ENCODE measurements at places on chromosomes 2 and 18. TPM values are rescaled to one million over a fixed set of nuclear protein-coding genes. Genes with fewer than 3 reads are reported as not detected.

- no peak for DNase-seq
These were observed 20.9 kb upstream of the KDSR start for GRCh38 chr18:63387861-63388260.

GRCh38 chr18:11288401-11288800 lies 139.0 kb upstream of the PIEZO2 start:
- DNase-seq: no peak

CRYGD gene
- total RNA-seq: not detected

DNA sequence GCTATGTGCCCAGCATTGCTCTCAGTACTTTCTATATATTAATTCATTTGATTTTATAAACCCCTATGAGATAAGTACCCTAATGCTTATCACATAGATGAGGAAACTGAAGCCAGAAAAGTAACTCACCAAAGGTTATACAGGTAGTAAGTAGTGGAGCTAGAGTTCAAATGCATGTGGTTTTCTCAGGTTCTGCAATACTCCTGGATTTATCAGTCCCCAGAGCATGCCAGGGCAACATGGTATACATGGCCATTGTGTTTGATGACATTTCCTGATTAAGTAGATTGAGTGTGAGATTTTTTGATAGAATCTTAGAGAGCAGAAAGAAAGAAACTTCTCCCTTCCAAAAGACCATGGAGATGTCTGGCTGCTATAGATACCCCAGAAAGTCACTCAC lies 233.1 kb downstream of the IKZF2 start:
- no peak for DNase-seq

GRCh38 chr2:138565230-138565598 lies 63.6 kb downstream of the SPOPL start:
- no peak for DNase-seq

DNA sequence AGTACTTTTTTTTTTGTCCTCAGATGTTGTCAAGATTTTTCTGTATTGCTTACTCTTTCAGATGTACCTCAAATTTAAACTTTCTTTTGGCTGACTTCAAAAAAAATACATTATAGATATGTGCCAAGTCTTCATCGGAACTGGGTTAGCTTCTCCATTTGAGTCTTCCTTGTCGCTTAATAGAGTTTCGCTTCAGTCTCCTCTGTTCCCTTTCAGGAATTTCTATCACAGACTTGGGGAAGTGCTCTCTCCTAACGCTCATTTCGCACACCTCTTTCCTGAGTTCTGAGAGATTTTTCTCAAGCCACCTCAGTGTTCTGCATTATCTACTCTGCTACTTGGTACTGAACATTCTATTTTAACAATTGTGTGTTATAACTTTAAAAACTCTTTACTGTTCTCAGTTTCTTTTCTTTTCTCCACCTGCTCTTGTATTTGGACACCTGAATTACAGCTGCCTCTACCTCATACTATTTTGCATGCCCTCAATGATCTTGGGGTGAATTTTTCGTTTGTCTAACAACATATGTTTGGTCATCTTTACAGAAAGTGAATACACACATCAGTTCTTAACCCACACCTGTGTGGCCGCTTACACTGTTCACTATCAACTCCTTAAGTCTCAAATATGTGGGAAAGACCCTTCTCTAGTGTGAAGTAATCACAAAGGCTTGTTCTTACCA lies 16.5 kb downstream of the PTPN2 start:
- no peak for DNase-seq

DNA sequence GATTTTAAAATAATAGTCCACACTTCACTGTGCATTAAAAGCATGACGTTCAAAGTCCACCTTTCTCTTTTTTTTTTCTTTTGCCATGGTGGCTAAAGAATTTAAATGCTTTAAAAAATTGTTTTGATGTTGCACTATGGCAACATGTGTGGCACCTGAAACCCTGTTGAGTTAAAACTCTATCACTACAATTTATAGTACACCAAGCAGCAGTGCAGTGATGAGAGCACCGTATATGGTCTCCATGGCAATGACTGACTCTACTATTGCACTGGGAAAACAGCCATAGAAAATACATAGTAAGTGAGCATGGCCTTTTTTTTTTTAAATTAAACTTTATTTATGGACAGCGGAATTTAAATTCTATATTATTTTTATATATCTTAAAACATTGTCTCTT lies 298.8 kb downstream of the FIGN start:
- DNase-seq: no peak

IL36B gene
- not detected for total RNA-seq

- no peak for DNase-seq
These were observed 5.3 kb upstream of the LDLRAD4 start for GRCh38 chr18:13213036-13213795.
